Type B pancreatic cell (in vitro differentiated cells): ENCODE measurements at places on chromosomes 5 and 9. TPM values are rescaled to one million over a fixed set of nuclear protein-coding genes. Genes with fewer than 3 reads are reported as not detected.

CDH6 gene
- total RNA-seq, result 13.2 and 127 TPM in 2 replicates

MCTP1 gene
- total RNA-seq, result 4.6 and 14.8 TPM in 2 replicates

PRDM9 gene
- total RNA-seq, result not detected in 2 replicates

IFT74 gene
- total RNA-seq, result 15.5 and 19.3 TPM in 2 replicates

NACC2 gene
- total RNA-seq, result 9.3 and 15.1 TPM in 2 replicates

PCDH12 gene
- not detected in 2 replicates for total RNA-seq

CHSY3 gene
- 0.86 and 4.9 TPM in 2 replicates for total RNA-seq

RABL6 gene
- total RNA-seq, result 94.2 and 112 TPM in 2 replicates

NUTM2G gene
- 0.19 TPM in 1 of 2 replicates, not detected in the other for total RNA-seq

SPINK6 gene
- not detected in 2 replicates for total RNA-seq

PDE6A gene
- not detected in 2 replicates for total RNA-seq

LTC4S gene
- total RNA-seq, result 4.0 and 6.5 TPM in 2 replicates

EHMT1 gene
- 99.8 and 111 TPM in 2 replicates for total RNA-seq

ARSB gene
- total RNA-seq, result 8.8 and 18.5 TPM in 2 replicates

MTRR gene
- 33.7 and 49.3 TPM in 2 replicates for total RNA-seq

FOXI1 gene
- total RNA-seq, result not detected in 2 replicates

GPR150 gene
- total RNA-seq, result not detected in 2 replicates

CDKN2A gene
- 1.8 and 9.0 TPM in 2 replicates for total RNA-seq

PCDHB3 gene
- total RNA-seq, result 3.9 and 5.4 TPM in 2 replicates

ASTN2 gene
- total RNA-seq, result 15.9 and 18.0 TPM in 2 replicates

WNT8A gene
- not detected in 2 replicates for total RNA-seq

MSX2 gene
- 55.6 and 69.7 TPM in 2 replicates for total RNA-seq

SPAAR gene
- not detected in 2 replicates for total RNA-seq

DDX4 gene
- not detected in 2 replicates for total RNA-seq

CCNJL gene
- total RNA-seq, result 7.2 and 16.6 TPM in 2 replicates

MELK gene
- 19.8 and 35.8 TPM in 2 replicates for total RNA-seq

IL4 gene
- total RNA-seq, result not detected in 2 replicates

OR13C2 gene
- not detected in 2 replicates for total RNA-seq

BTNL8 gene
- 0.87 and 2.0 TPM in 2 replicates for total RNA-seq

SHOC1 gene
- not detected in 2 replicates for total RNA-seq

NOTCH1 gene
- 36.5 and 53.1 TPM in 2 replicates for total RNA-seq

FSTL4 gene
- 11.3 and 51.7 TPM in 2 replicates for total RNA-seq

LCN1 gene
- not detected in 2 replicates for total RNA-seq

MAMDC2 gene
- total RNA-seq, result 2.2 and 4.0 TPM in 2 replicates

PCDHGC5 gene
- total RNA-seq, result 0.45 and 1.9 TPM in 2 replicates

NR3C1 gene
- total RNA-seq, result 43.0 and 94.0 TPM in 2 replicates
